ENCODE measurements at places on chromosomes 4 and X.

- no peak for DNase-seq
Observed at GRCh38 chr4:40682290-40683101, 52.8 kb upstream of the RBM47 start.

GRCh38 chrX:54208531-54208930 lies 25.5 kb upstream of the FAM120C start:
- DNase-seq: no peak

GRCh38 chrX:78168065-78168464 lies 28.6 kb upstream of the TAF9B start:
- DNase-seq: no peak

DNA sequence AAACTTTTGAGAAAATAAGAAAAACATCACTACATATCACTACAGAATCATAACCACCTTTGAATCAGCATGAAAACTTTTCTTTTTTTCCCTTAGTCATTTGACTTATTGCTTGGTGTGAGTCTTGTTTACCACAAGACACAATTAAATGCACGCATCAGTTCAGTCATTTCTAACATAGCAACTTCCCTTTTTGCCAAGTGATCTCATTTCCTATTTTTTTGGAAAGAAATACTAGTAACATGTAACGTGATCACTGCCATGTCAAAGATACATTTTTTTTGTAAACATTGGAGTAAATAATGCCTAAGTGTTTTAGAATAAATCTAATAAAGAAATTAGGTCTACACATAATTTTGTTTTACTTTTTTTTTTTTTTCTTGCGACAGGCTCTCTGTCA lies 5.1 kb upstream of the CXCL8 start:
- no peak for DNase-seq

DNA sequence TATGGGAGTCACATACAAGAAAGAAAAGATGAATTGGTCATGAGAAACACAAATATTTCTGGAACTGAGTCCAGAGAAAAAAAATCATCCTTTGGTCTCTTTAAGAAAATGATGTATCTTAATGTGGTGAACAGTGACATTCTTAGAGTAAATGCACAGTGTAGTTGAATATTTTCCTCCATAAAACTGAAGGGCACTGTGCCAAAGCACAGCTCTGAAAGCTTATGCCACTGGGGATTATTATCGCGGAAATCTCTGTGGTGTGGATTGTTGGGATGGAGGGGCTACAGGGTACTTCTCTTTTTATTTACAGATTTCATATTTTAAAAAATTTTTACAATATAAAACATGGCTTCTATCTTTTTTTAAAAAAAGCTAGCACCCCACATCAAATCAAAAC lies 908.1 kb downstream of the CCSER1 start:
- no peak for DNase-seq

DNA sequence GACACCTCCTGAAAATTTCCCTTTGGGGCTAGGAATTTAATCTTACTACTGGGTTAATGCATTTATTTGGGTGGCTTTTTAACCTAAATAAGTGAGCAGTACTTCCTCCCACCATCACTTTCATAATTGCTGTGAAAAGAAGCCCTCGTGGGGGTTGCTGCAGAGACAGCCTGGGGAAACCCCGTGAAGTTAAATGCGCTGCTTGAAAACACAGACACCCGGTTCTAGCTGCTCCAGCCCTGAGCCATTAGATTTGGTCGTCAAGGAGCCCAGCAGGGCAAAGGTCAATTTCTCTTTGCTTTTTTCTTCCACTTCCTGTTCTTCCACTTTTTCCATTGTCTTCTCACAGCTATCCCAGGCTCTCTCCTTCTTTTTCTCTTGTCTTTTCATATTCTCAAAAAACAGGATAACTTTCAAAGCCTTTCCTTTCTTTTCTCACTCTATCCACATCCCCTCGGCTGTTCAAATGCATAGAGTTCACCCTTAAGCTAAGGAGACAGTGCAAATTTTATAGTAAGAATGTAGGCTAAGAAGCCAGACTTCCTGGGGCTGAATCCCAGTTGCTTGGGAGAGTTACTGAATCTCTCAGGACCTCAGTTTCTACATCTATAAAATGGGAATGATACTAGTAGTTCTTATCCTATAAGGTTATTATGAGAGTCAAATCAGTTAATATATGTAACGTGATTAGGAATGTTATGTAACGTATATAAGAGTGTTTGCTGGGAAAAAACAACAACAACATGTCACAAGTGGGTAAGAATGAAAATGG lies 91.5 kb upstream of the ZNF827 start:
- DNase-seq: no peak

- DNase-seq: no peak
Observed at GRCh38 chr4:23083391-23083790, 390.7 kb downstream of the GBA3 start.

- no peak for DNase-seq
Observed at GRCh38 chrX:106286053-106286650, 118.0 kb downstream of the PWWP3B start.

GRCh38 chrX:5194806-5195205 lies 1033.9 kb downstream of the NLGN4X start:
- no peak for DNase-seq

DNA sequence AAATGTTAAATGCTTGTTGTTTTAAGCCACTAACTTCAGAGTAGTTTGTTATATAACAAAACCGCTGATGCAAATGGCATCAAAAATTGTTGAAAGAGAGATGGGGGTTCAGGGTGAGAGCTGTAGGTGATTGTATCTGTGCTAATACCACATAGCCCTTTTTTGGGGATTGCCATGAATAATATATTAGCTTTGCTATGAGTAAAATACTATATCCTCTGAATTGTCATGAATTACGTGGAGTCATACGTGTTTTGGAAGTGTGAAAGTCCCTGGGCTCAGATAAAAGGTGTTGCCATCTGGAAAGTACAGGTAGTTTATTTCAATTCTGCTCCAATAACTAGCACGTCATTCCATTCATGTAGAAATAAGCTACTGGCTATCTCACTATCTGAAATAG lies 30.6 kb downstream of the DYNLT3 start:
- DNase-seq: no peak

DNA sequence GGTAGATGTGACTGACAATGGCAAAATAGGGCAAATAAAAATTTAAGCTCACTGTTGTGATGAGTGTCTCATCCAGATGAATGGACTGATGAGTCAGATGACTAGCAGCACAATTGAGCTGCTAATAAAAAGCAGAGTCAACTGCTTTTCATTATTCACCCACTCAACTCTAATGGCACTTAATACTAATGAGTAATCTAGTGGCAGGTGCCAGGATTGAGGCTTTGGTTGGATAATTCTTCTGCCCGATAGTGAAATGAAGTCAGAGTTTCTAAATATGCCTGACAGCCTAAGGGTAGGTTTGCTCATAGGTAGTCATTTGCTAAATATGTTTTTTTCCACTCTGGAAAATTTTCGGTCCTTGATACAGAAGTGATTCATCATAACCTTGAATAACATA lies 10.4 kb downstream of the OGT start:
- no peak for DNase-seq

DNA sequence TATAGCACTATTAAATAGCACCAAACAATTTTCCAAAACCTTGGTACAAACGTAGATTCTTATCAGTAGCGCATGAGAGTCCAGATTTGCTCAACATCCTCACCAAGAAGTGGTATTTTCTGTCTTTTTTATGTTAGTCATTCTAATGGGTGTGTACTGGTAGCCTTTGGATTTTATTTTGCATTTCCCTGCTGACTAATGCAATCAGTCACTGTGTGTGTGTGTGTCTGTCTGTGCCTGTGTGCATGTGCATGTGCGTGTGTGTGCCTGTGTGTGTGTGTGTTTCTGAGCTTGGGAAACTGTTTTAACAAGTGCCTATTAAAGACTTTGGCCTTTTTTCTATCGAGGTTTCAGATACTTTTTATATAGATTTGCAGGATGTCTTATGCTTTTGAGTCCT lies 82.2 kb upstream of the MAGEA10 start:
- no peak for DNase-seq

- no peak for DNase-seq
Observed at GRCh38 chr4:58413849-58414248, 1303.7 kb upstream of the IGFBP7 start.

DNA sequence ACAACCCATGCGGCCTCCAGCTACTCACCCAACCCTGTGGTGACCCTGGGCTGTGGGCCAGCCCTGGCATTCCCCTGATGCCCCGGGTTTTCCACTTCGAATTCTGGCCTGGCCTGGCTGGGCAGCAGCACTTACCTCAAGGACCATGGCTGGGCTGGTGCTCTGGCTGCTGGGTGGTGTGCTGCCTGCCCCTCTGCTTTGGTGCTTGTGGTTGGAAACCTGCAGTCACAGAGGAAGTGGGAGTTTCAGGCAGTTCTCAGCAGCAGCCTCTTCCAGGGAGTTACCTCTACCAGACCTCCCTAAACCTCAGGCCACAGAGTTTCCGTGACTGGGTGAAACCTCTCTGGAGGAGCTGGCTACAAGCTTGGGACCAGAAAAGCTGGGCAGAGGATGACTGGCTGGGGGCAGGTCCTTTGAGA lies at the start of gene CXCR3:
Gene CXCR3 (minus strand): TSS at position 209 of the 419 bp plus-strand sequence. CDS start 62 bp downstream, at position 147.
- peak; percentile 76 for DNase-seq

- DNase-seq: peak; percentile 63
Observed at GRCh38 chr4:5758741-5759140, 47.7 kb downstream of the EVC start.

GRCh38 chr4:19579608-19580007 lies 672.1 kb upstream of the SLIT2 start:
- DNase-seq: no peak

DNA sequence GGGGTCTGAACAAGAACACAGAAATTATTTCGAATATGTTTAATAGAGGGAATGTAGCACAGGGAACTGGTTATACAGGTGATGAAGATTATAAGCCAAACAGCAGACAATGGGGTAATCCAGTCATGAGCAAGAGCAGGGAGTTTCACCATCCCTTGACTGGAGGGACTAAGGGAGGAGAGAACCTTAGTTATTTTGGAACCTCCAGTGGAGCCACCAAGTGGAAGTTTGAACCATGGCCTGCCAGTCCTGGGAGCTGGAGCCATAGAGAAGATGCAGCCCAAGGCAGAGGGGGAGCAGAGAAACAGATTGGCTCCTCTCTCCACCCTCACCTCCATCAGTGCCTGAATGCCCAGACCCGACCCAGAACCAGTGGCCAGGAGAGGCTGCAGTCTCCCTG lies 264.6 kb upstream of the RASGEF1B start:
- DNase-seq: no peak

DNA sequence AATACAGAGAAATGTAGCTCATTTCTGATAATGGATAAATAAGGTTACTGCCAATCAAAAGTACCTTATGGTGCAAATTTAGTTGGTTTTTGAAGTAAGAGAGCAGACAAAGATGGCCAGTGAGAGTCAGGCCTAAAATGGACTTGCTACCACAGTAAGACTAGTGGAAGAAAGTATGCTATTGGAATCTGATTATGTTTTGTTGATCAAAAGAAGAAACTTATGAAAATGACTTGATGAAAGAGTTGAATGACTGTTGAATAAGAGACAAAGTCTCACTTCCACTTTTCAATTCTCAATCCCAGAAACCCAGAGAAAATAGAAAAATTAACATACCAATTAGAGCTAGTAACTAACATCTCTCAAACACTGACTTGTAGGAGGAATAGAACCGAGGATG lies 737.8 kb upstream of the INTU start:
- no peak for DNase-seq

DNA sequence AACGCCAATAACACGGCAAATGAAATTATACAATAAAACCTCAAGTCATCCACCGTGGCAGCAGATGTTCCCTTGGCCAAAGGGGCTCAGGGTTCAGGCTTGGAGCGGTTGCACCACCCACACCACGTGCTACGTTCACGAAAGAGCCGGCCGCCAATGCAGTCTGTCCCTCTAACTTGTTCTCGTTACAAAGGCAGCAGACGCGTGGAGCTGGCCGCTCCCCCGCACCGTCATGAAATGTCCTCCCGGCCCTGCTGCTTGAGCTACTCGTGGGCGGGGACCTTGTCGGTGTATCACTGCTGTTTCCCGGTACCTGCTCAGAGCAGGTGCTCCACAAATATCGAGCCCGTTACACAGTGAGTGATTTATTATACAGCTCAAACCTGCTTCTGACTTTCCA lies 36.4 kb upstream of the MAN2B2 start:
- DNase-seq: no peak

- no peak for DNase-seq
Observed at GRCh38 chr4:169133932-169134331, 123.9 kb upstream of the CBR4 start.

DNA sequence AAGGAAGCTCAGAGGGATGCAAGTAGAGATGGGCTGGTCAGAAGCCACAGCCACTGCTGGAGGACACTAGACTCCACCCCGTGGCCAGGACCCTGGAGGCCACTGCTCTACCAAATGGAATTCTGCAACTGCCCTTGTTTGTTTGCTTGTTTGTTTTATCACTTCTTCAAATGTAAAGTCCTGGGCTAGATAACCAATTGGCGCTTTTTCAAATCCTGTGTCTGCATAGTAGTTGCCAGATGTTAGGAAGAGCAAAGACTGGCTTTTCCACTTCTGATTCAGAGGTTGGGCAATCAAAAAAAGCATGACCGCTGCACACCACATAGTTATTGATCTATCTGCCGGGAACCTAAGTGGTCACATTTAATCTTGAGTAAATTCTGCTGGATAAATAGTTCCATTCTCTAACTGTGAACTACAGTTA lies 255.2 kb upstream of the SFRP2 start:
- DNase-seq: no peak
